ENCODE measurements at places on chromosomes 3 and 15. TPM values are rescaled to one million over a fixed set of nuclear protein-coding genes. Genes with fewer than 3 reads are reported as not detected.

DNA sequence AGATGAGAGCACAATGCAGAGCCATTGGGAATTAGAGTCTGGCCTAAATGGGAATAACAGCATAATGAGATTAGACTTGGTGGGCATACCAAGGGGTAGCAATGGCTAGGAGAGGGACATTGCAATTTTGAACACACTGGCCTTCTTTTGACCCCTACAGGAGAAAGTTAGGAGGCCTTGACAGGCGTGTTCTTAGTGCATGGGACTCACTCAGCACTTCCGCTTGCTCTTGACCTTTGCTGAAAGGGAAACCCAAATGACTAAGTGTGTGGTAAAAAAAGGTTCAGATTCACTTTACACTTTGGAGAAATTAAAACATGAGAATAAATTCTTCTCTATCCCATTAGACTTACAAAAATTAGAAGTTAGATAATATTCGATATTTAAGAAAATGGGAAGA, 317.4 kb downstream of the DIPK2A start:
- H3K27me3 ChIP-seq: no peaks in the 10 kb centered on the region
- no peak for DNase-seq
- no peaks in the 10 kb centered on the region for H3K4me1 ChIP-seq
- no peaks in the 10 kb centered on the region for H3K36me3 ChIP-seq
- H3K4me3 ChIP-seq: no peak overlapping the region

DNA sequence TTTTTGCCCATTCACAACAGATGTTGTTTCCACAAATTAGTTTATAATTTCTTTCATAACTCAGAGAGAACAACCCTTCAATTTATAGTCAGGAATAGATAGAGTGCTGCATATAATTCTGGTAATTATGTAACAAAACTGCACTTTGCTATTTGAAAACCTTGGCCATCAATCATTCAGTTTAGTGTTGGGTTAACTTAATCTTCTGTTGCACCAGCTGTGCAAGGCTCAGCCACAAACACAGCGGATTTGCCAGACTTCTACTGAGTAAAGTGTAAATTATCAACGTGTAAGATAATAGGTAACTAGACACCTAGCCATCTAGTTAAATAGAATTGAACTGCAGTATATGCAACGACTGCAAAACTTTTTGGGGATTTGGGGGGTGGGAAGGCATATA, 1064.3 kb upstream of the EPHA6 start:
- no peak overlapping the region for H3K4me3 ChIP-seq
- no peaks in the 10 kb centered on the region for H3K27me3 ChIP-seq
- no peak for DNase-seq

GRCh38 chr3:196388956-196389355, 43.3 kb downstream of the UBXN7 start:
- peaks cover 71% of the 10 kb centered on the region for H3K36me3 ChIP-seq
- H3K4me3 ChIP-seq: no peak overlapping the region
- no peaks in the 10 kb centered on the region for H3K27me3 ChIP-seq
- DNase-seq: no peak
- H3K27ac ChIP-seq: no peak overlapping the region
- no peaks in the 10 kb centered on the region for H3K4me1 ChIP-seq

- DNase-seq: no peak
- no peaks in the 10 kb centered on the region for H3K27me3 ChIP-seq
- no peak overlapping the region for H3K4me3 ChIP-seq
- no peaks in the 10 kb centered on the region for H3K36me3 ChIP-seq
Measured at GRCh38 chr3:67311440-67311839, 313.3 kb downstream of the KBTBD8 start.

DNA sequence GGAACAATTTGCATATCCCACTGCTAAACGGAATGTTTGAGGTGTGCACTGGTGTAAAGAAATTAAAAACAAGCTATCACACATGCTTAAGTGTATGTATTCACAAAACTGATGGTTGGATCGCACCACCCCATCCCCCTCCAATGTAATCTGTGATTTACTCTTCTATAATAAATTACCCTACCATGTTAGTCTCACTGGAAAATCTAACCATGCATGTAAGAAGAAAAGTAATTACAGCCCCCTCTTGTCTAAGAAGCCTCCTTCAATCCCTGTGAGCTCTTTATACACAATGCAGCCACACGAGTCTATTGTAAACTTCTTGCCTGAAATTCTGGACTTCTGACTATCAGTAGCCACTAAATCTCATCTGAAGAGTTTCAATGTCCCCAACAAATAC, 173.6 kb downstream of the ZBTB20 start:
- DNase-seq: no peak
- no peaks in the 10 kb centered on the region for H3K27me3 ChIP-seq
- H3K4me3 ChIP-seq: no peak overlapping the region
- no peaks in the 10 kb centered on the region for H3K36me3 ChIP-seq

GRCh38 chr3:50603261-50604109, 8.1 kb downstream of the CISH start:
- H3K4me1 ChIP-seq: peaks cover 5% of the 10 kb centered on the region
- DNase-seq: no peak
- H3K27ac ChIP-seq: peak overlapping the region; percentile 23
- peak overlapping the region; percentile 4 for H3K4me3 ChIP-seq
- no peaks in the 10 kb centered on the region for H3K27me3 ChIP-seq
- H3K36me3 ChIP-seq: no peaks in the 10 kb centered on the region

DNA sequence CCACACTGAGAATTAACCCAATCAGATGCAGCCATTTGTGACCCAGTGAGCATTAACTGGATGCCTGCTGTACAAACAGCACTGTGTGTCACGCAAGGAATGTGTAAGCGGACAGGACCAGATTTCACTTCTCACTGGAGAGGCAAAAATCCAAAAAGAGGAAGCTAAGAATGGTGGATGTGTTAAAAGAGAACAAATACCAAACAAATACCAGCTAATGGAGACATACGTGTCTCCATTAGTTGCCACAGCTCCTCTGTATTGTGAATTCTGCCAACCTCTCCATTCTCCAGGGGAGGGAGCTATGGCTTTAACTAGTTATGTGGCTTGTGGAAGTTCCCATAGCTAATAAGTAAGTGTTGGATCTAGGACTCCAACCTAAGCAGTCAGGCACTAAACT, 2.6 kb downstream of the LTF start:
- DNase-seq: no peak
- H3K27me3 ChIP-seq: peaks cover 5% of the 10 kb centered on the region
- no peak overlapping the region for H3K4me3 ChIP-seq
- H3K27ac ChIP-seq: no peak overlapping the region
- H3K4me1 ChIP-seq: no peaks in the 10 kb centered on the region
- no peaks in the 10 kb centered on the region for H3K36me3 ChIP-seq

The GOLGA6C gene
- total RNA-seq: not detected
